Stimulated activated CD8-positive, alpha-beta memory T cell treated with anti-CD3 and anti-CD28 coated beads, Interleukin-4, amount 100 ng/mL, for 1 hour (primary cell): ENCODE measurements at places on chromosomes 2 and 18.

- no peak for DNase-seq
Observed at GRCh38 chr2:128103407-128103806, 12.4 kb downstream of the UGGT1 start.

DNA sequence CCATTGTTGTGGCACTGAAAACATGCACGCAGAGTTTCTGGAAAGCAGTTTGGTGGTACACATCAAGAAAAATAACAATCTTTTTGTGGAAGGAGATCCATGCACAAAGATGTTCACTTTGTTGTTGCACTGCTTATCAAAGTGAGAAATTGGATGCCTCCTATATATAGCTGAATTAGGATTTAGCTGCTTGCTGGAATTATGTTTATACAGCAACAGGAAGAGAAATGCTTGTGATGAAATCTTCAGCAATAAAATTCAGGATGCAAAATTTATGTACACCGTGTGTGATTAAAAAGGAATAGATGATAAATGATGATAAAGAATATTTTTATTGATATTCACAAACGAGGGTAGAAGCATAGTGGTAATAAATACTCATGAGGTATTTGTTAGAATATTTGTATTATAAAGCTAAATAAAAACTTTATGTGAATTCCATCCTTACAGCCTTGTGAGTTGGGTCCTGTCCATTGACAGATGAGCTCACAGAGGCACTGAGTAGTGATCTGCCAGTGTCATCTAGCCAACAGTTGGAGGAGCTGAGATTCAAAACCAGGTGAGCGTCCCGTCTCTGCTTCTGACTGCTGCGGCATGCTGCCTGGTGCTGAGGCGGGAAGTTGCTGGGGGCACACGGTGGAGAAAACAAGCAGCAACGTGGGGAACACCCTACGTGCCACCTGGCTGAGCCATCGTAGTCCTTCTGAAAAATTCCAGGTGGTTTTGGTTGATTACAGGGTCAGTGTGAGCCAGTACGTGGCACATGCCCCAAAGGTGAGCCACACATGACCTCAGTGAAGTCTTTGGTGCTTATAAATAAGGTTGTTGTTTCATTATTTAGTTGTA, 80.2 kb downstream of the ASAP2 start:
- DNase-seq: no peak

DNA sequence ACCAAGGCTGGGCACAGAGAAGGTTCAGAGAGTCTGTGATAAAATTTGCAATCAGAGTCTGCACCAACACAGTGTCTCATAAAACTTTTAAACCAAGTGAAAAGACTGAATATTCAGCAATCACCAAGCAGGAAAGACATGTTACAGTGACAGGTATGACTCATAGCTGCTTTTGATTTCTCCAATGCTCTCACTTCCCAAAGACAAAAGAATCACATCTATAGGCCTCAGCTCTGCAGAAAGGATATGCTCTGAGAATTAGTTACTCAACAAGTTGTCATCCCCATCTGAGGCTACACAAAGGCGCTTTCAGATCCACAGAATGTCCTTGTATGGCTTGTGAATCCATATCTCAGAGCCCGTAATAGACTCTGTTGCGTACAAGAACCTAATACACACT, 92.5 kb downstream of the KCNF1 start:
- DNase-seq: no peak

DNA sequence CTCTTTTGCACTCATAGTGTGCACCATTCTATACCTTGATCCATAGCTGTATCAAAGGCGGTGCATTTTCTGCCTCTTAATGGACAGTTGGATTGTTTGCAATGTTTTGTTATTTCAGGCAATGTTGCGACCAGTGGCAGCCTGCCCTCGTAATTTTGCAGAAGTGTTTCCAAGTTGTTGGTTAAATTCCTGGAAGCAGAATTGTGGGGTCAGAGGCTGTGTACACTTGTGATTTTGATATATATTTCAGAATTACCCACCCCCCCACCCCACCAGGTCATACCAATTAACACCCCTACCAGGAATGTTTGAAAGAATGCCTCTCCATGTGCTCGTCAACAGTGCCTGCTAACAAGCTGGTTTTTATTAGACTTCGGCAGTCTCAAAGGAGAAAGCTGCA, 32.4 kb upstream of the IL1R1 start:
- no peak for DNase-seq

- no peak for DNase-seq
Observed at GRCh38 chr2:85458601-85459563, 40.4 kb downstream of the SH2D6 start.

DNA sequence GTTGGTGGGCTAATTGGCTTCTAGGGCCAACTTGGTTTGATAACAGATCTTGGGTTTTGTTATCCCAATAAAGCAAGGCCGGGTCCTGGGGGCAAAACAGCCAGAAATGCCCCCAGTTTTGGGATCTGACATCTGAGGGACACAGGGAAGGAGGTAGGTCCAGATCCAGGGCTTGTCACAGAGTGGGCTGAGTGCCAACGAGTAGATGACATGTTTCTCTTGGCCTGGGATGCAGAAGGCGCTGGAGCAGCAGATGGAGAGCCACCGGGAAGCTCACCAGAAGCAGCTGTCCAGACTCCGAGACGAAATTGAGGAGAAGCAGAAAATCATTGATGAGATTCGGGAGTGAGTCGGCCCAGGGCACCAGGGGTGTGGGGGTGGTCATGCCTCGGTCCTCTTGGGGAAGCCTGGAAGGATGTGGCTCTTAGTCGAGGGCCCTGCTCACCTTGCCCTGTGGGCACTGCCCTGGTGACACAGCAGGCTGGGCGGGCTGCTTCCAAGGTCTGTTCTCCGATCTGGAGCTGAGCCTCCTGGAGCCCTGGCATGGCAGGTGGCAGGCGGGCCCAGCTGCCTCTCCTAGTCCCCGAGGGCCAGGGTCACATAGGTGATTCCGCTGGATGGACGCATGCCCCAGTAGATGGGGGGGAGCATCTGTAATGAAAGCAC, 40.2 kb upstream of the LYPD6B start:
- no peak for DNase-seq

GRCh38 chr2:54613386-54613785, 110.1 kb upstream of the EML6 start:
- no peak for DNase-seq

- DNase-seq: no peak
Observed at GRCh38 chr18:48455555-48456478, 46.6 kb upstream of the ZBTB7C start.
